AML-193 (cell line): ENCODE measurements at places on chromosomes 4 and X.

DNA sequence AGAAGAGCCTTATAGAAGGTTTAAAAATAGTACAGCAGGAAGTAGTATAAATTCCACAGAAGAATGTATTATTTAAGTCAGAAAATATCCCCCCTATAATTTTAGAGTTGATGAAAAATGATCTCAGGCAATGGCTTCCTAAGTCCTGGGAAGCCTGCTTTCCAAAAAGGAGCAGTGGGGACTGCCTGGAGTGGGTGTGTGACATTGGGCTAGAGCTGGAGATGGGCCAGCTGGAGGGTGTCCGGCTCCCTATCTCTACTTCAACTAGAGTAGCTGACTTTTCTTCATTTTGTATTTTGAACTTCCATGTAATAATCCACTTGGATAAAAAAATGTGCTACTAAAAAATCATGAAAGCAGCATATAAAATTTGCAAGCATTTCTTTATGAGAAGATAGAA is 253.9 kb downstream of the ANK2 start:
- DNase-seq = no peak

GRCh38 chrX:6052111-6052745 is 176.4 kb downstream of the NLGN4X start:
- DNase-seq = no peak

- no peak for DNase-seq
Measured at GRCh38 chrX:129577473-129577872, 37.4 kb downstream of the OCRL start.

DNA sequence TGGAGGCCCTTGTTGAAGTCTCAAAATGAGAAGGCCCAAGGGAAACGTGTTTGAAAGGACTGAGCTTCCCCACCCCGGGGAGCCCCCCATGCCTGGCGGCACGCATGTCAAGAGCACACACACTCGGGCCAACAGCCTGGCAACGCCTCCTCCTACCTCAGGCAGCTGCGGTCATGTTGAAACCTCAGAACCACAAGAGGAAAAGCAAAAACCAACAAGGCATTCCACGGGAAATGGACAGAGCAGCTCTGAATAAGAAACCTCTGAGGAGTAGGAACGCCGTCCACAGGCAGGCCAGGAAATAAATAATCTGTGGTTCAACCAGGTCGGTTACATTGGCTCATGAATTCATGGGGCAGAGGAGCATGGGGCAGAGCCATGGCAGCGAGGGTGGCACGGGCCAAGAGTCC is 95.7 kb upstream of the AFAP1 start:
- peak; percentile 2 for DNase-seq

DNA sequence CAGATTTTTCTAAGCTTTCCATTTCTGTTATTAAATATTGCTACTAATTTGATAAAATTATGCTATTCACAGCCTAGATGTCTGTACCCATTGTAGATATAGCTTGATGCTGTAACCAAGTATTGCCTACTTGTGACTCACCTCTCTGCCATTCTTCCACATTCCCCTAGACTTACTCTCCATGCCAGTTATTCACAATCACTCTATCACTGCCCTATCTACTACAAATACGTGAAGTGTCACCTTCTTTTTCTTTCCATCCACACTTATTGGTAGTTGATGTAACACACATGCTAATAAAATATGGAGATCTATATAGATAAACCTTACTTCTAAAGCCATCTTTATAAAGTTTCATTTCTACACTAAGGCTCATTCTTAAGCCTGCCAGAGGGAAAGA is 179.4 kb upstream of the PACRGL start:
- no peak for DNase-seq

DNA sequence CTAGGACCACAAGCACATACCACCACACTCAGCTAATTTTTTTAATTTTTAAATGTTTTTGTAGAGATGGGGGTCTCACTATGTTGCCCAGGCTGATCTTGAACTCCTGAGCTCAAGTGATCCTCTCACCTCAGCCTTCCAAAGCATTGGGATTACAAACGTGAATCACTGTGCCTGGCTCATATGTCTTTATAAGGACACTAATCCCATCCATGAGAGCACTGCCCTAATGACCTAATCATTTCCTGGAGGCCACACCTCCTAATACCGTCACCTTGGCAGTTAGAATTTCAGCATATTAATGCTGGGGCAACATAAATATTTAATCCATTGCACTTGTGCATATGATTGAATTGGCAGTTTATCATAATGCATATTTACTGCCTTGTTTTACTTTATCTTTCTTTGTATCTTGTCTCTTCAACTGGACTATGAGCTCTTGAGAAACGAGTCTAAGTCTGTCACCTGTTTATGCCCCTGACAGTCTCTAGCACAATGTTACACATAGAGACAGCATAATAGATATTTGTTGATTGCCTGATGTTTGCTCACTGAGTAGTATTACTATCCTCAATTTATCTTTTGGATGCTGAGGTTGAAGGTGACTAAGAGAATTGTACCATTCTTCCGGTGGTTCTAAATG is 172.0 kb downstream of the AASDH start:
- DNase-seq = no peak

DNA sequence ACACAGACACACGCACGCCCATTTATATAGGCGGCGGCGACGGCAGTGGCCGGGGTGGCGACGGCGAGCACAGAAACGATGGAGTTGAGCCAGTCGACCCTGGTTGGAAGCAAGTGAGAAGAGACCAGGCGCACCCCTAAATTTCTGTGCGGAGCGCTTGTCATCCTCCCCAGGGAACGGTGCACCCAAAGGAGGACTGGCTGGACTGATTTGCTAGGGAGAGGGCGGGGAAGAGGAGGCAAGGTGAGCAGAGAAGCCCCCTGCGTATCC is 302 bp downstream of the NHS start:
- DNase-seq = no peak

DNA sequence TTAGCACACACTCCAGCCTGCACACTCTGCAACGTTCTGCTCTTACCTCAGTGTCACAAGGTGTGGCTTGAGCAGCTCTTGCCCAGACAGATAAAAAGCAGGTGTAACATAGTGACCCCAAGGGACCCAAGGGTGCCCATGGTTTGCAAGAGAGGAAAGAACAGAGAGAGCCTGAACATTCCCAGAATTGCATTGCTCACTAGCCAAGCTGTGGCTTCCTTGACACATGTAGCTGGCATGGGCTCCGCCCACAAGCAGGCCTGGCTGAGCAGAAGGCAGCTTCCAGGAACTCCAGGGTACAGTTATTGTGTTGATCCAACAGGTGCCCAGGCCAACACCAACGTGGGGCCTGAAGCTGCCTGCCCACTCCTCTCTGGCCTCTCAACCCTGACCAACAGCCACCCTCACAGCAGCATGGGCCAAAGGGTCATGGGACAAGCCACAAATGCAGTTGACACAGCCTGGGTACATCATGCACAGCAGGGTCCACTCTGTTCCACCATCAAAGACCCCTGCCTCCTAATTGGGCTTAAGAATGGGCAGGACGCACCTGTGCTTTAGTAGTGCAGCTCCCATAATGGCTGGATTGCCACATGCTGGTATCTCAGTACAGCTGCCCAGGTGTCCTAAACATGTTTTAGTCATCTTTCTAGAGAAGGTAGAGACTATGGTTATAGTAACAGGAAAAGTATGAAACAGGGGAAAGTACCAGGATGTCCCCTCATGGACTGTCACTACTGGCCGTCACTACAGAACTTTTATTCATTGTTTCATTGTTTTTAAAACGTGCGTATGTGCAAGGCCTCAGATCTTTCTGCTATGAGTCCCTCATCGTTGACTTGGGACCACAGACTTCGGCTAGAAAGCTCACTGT is 73.7 kb upstream of the ACSL1 start:
- DNase-seq = no peak

GRCh38 chrX:69429339-69430015 is 74.6 kb upstream of the NALF2 start:
- DNase-seq = no peak

DNA sequence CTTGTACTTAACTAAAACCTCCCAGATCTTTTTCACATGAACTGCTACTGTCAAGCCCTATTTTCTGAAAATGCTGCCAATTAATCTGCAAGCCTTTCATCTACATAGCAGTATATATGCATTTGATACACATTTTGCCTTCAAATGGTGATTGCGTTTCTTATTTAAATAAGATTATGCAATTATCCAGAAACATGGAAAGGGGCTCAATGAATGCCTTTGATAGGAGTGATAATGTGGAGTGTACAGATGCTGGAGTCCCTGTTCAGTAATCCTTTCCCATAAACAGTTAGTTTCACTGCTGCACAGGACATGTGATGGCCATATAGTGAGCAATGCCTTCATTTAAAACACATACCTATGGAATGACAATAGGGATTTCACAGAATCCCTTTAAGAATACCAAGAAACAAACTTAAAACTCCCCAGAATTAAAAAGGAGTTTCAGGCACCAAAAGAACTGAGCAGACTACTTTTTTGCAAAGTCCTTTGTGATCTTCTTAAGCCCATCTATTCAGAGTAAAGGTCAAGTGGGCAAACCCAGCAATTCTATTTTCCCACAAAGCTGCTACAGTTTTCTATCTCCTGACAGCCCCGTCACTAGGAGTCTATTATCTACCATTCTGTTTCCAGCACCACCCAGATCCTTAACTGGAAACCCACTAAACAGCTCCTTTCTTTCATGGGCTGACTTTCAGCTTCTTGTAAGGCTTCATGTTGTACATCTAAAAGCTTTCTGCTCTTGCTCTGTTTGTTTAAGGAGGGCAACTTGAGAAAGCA is 120.3 kb downstream of the UNC5C start:
- DNase-seq = no peak

DNA sequence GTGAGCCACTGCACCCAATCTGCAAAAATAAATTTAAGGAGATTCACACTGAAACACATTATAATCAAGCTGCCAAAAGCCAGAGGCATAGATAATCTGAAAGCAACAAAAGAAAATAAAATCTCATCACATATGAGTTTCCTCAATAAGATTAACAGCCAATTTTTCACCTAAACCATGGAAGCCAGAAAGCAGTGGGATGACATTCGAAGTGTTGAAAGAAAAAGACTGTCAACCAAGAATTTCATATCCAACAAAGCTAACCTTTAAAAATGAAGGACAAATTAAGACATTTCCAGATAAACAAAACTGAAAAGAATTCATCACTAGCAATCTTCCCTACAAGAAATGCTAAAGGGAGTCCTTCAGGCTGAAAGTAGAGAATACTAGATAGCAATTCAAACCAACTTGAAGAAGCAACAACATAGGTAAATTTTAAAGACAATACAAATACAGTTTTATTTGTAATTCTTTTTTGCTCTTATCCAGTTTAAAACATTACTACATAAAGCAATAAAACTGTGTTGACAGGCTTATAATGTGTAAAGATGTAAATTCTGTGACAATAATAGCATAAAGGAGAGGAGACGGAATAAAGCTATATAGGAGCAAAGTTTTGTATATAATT is 23.1 kb upstream of the KLHL8 start:
- DNase-seq = no peak

DNA sequence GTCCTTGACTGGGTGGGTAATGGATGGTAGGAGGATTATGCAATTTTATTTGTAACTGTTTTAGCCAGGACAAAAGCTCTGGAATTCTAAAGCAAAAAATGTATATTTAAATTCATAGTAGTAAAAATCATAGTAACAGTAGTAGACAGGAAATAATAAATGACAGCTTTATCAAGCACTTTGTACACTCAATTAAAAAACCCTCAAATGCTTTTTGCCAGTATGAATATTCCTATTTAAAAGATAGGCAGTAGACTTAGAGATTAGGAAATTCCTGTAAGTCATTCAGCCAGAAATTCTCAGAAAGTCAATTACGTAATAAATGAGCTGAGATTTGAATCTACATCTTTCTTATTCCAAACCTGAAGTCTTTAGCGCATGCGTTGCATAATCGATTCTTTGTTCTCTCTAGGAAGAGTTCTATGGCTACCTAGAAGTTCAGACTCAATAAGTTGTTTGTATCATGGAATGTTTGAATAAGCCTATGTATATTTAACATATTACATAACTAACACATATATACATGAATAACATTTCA is 2.5 kb downstream of the AADAT start:
- no peak for DNase-seq

GRCh38 chrX:68681443-68681941 is 34.0 kb downstream of the STARD8 start:
- no peak for DNase-seq
